ENCODE measurements at places on chromosomes 7 and 10.

DNA sequence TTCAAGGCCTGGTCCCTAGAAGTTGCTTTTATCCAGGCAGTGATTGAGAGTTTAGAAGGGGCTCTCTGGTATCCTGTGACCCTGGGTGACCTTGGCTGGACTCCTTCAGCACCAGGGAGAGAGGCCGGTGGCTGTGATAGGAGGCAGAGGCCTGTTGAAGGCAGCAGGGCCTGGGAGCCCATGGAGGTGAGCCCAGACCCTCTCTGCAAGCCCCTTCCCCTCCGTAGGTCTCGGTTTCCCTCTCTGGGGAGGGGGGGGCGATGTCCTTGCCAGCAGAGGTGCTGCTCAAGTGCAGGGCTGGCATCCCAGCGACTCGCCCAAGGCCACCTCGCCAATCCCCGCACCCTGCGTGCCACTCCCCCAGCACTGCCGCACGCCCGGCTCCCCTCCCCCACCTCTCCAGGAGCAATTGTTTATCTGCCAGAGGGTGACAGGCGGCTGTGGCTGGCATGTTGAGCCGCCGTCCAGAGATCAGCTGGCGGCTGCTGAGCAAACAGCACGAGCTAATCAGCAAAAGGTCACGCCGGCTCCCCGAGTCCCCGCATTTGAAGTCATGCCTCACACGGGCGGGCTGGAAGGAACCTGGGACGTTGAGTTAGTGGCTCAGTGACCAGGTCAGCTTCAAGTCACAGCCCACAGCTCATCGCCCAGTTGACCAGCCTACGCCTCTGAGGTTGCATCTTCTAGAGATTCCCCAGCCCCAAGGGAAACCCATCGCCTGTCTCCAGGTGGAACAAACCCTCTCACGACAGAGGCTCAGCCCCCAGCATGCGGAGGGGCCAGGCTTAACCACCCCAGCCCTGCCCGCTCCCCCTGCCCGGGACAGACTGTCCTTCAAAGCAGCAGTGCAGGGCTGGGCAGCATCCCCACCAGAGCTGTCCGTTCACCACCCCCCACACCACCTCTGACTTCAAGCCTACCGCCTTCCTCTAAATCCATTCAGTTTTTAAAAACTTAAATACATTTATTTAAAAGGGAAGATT is 43.7 kb downstream of the ELFN1 start:
- DNase-seq = no peak

DNA sequence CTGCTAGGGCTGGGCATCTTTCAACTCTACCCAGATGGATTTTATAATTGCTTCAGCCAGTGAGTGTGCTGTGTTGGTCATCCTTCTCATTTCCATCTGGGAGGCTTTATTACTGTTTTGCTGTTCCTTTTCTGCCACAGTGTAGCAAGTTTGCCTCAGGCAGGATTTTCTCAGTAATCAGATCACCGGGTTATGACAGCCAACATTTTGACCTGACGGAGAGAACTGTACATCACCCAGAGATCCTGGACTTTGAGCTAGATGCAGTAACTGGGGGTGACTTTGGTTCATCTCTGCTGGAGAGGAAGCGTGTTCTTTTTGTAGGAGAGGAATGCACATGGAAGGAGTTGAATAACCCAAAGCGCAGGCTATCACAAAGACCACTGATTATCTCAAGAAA is 111.8 kb upstream of the AGR3 start:
- DNase-seq = no peak

DNA sequence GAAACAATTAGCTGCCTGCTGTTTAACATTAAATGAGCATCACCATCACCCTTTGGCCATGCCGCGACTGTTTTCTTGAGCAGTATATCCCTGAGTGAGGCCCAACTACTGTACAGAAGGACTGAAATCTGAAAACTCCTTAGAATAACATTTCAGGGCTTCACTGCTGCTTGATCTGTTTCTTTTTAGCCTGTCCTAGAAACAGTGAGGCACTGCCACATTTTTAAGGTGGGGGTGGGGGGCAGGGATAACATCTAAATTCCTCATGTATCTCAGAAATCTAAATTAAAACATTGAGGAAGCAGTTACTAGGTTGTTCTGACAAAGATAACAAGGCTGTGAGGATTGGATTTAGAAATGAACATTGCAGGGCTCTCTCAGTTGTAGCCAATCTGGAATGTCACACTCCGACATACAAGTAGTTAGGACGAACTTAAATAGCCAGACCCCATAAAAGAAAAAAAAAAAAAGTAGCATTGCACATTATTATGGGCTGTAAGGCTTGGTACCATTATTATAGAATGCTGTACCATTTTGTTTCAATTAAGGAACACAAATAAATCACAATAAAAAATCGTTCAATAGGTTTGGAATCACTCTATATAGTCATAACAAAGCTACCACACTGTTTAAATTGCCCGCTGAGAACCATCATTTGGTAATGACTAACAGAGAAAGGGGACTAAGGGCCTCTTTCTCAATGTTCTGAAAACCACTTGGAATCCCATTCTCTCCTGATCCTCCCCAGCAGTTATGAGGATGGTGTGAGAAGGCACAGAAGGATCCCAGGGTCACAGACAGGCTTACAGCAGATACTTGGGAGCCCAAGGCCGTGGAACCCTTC is 256.1 kb downstream of the INHBA start:
- no peak for DNase-seq

GRCh38 chr7:68256295-68256694 is 1259.7 kb downstream of the TYW1 start:
- DNase-seq = no peak

DNA sequence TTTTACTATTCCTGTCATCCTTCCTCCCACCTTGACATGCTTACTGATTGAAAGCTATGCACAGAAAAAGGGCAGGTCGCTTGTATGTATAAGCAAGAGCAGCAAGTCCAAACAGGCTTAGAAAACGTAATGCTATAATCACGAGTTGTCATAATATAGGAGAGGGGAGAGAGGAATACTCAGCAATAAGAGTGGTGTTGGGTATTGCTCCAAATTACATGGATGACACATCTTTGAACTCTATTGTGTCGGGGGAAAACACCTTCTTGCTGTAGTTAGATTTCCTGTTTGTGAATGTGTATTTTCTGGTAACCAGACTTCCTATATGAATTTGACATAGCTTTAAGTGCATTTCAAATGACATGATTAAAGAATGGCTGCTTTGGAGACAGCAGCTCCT is 7.5 kb downstream of the MET start:
- no peak for DNase-seq
